ENCODE measurements at places on chromosomes 2 and 18. TPM values are rescaled to one million over a fixed set of nuclear protein-coding genes. Genes with fewer than 3 reads are reported as not detected.

TMEM163 gene
- total RNA-seq, result 0.17 TPM

STEAP3 gene
- 0.08 TPM for total RNA-seq

AGXT gene
- not detected for total RNA-seq

CDCA7 gene
- 80.3 TPM for total RNA-seq

INHBB gene
- not detected for total RNA-seq

SCN7A gene
- total RNA-seq, result not detected

LRRC30 gene
- not detected for total RNA-seq

CFAP221 gene
- total RNA-seq, result not detected

KCNG2 gene
- not detected for total RNA-seq

SLC1A4 gene
- total RNA-seq, result 44.5 TPM

DSG1 gene
- not detected for total RNA-seq

RAMP1 gene
- 15.9 TPM for total RNA-seq

DSG4 gene
- not detected for total RNA-seq

ZSWIM2 gene
- not detected for total RNA-seq

GRHL1 gene
- 0.48 TPM for total RNA-seq

CAPN14 gene
- total RNA-seq, result 0.18 TPM

CCDC88A gene
- 6.4 TPM for total RNA-seq

CHRND gene
- total RNA-seq, result not detected

GAL3ST2 gene
- 0.20 TPM for total RNA-seq

GREB1 gene
- 0.43 TPM for total RNA-seq

ITPRIPL1 gene
- total RNA-seq, result 28.9 TPM

CXCR1 gene
- total RNA-seq, result 0.53 TPM

GALNT13 gene
- 0.43 TPM for total RNA-seq

SULT1C4 gene
- not detected for total RNA-seq

LRRFIP1 gene
- total RNA-seq, result 185 TPM

LDLRAD4 gene
- 28.9 TPM for total RNA-seq

PDCD1 gene
- 1.5 TPM for total RNA-seq

ASB18 gene
- not detected for total RNA-seq

CRYGB gene
- not detected for total RNA-seq

AQP12B gene
- not detected for total RNA-seq

C2orf66 gene
- total RNA-seq, result 0.17 TPM

NPPC gene
- not detected for total RNA-seq

EVA1A gene
- total RNA-seq, result 0.36 TPM

ELOA2 gene
- not detected for total RNA-seq

KYNU gene
- total RNA-seq, result not detected

ZDBF2 gene
- 13.6 TPM for total RNA-seq

PLGLB1 gene
- total RNA-seq, result 6.9 TPM

UGT1A6 gene
- total RNA-seq, result not detected

EGR4 gene
- total RNA-seq, result not detected

REG3G gene
- total RNA-seq, result not detected

GATA6 gene
- not detected for total RNA-seq

UGGT1 gene
- total RNA-seq, result 61.2 TPM

MYL12A gene
- 1,022 TPM for total RNA-seq

CNDP1 gene
- not detected for total RNA-seq

TCF23 gene
- not detected for total RNA-seq

COL4A4 gene
- 0.02 TPM for total RNA-seq

ANKRD23 gene
- total RNA-seq, result 15.2 TPM

IL36A gene
- total RNA-seq, result not detected

PFN4 gene
- total RNA-seq, result not detected

CCBE1 gene
- not detected for total RNA-seq

UGT1A8 gene
- not detected for total RNA-seq

DAW1 gene
- not detected for total RNA-seq

MOCOS gene
- total RNA-seq, result 0.18 TPM

VPS4B gene
- 66.3 TPM for total RNA-seq

PSMD14 gene
- 48.1 TPM for total RNA-seq

SPDYA gene
- total RNA-seq, result 1.3 TPM

Measured in activated naive CD4-positive, alpha-beta T cell treated with anti-CD3 and anti-CD28 coated beads, Interleukin-2, amount 10 ng/mL, durations not matched to agents 5 hours and 36 hours (primary cell).